Activated T-cell treated with anti-CD3 and anti-CD28 coated beads, Interleukin-2, amount 50 U/mL, for 48 hours (primary cell): ENCODE measurements at places on chromosomes 6 and 20.
A peak's percentile ranks its signal among the peaks of the same experiment; 100 is the strongest.

- no peak for DNase-seq
Observed at GRCh38 chr6:30614044-30614842, 2.8 kb downstream of the PPP1R10 start.

DNA sequence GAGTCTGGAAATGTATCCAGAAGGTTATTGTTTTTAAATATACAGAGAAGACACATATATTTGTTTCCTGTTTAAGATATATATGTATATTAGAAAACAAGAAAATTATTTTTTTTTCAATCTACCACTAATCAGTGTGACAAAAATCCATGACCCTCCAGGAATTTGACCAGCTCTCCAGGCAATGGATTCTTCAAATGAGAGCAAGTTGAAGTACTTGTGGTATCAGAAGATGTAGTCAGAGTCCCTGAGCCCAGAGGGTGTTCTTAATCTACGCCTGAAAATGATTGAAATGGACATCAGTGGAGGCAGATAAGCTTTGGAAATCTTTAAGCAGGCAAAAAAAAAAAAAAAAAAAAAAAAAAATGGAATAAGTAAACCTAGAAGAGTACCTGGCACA, 186.5 kb upstream of the QKI start:
- DNase-seq = no peak

DNA sequence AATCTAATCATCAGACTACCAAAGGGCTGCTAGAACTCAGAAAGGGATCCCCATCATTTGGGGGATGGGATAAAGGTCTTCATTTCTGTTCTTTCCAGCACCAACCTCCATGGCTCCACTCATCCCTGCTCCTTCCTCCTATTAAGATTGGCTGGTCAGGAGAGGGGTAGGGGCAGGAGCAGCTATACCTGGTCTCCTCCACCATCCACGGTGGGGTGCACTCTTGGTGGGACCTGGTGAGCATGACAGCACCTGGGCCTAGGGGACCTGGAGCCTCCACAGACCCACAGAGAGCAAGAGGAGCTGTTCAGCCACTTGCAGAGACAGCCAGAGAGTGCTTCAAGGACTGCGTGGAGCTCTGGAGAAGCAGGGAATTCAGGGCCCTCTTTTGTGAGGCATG, 6.1 kb upstream of the ULBP2 start:
- DNase-seq = peak; percentile 14

DNA sequence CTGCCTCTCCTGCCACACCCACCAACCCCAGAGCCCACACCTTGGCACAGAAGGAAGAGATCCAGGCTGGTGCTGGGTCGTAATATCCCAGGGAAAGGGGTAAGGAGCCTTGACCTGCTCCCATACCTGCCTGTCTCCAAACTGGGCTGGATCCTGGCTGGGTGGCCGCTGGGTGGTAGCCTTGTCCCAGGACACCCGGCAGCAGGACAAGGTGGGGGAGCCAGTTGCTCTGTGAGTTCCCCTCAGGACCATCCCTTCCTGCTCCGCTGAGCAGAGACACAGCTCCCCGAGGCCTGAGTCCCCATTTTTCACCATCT, 58.8 kb downstream of the UBE2V1 start:
- DNase-seq = no peak

DNA sequence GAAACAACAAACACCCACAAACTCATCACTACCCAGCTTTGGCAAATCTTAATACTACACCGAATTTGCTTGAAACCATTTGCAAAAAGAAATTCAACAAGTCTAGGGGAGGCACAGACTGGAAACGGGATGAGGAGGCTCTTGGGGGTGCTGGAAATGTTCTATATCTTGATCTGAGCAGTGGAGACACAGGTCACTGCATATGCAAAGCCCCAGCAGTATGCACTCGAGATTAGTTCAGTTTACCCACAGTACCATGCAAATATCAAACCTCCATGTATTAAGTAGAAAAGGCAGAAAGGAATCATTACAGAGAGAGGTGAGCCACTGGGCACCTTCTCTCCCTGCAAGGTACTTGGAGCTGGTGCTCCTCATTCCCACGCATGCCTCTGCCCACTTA, 75.9 kb downstream of the PREX1 start:
- no peak for DNase-seq

GRCh38 chr6:19297880-19298279, 539.3 kb upstream of the ID4 start:
- no peak for DNase-seq

DNA sequence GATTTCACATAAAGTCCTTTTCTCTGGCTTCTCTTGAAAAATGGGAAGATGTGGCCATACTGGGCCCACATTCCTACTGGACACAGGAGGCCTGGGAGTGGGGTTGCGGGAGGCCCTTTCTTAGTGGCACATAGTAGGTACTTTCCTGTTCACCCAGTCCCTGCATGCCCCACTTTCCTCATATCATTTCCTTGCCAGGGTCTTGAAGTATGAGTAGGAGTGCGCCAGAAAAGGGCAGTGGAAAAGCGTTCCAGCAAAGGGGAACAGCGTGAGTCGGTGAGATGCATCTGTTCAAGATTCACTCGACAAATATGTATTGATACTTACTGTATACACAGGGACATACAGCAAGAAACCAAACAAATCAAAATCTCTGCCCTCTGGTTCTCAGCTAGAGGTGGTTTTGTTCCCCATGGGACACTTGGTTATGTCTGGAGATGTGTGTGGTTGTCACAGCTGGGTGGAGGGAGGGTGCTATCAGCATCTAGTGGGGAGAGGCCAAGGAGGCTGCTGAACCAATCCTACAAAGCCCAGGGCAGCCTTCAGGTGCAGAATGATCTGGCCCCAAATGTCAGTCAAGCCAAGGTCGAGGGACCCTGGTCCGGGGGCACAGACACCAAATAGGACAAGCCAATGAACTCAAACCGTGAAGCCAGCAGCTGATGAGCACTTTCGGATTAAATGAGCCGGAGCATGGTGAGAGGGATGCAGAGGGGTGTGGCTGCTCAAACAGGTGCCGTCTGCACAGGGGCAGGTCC, 151.4 kb downstream of the CEBPB start:
- no peak for DNase-seq

DNA sequence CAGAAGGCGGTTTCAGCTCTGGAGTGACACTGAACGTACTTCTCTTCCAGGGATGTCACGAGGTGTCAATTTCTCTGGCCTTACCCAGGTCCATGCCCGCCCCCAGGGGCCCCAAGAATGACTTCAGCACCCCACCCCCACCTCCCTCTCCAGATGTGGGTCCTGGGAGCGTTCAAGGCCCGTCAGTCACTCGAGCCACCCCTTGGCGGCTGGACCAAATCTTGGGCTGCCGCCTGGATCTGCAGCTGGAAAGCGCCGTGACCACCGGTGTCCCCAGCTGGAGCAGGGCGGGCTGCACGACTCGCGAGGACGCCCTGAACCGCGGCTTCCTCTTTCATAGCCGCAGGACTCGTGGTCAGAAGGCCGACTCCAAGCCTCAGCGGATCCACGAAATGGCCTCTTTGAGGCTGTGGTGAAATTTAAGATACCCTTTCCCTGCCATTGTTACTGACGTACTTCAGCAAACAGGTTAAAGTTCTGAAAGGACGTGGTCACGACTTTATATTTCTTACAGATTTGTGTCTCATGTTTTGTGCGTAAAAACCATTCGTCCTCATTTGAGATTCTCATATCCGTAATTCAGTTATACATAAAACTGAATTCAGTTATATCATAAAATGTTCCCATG, 29.3 kb downstream of the TRIM38 start:
- peak; percentile 61 for DNase-seq

- DNase-seq = no peak
Observed at GRCh38 chr6:135850882-135851281, 619 bp upstream of the PDE7B start.

DNA sequence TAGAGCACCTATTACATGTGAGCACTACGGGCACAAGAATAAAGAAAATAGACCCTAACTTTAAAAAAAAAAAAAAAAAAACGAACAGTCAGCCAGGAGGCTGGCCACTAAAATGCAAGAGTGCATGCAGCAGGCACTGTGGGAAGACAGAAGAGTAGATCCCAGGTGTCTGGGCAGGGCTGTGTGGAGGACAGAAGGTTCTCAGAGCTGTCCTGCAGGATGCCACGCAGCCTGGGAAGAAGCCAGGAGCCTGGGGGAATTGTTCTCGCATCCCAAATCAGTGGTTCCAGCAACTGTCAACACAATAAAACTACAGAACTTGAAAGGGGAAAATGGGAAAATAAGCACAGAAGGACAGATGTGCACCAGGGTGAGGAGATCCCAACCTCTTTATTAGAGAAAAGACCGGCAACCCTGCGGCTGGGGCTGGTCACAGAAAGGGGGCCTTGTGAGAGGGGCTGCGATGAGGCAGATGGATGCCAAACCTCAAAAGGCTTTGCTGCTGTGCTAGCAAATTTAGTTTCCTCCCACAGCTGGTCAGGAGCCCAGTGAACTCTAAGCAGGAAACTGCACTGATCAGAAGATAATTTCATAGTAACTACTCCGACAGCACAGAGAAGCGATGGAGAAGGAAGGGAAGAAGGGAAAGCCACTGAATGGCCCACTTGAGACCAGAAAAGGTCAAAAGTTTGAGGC, 30.9 kb downstream of the MAP3K5 start:
- no peak for DNase-seq

- no peak for DNase-seq
Observed at GRCh38 chr20:44537993-44538392, 16.1 kb upstream of the SERINC3 start.

DNA sequence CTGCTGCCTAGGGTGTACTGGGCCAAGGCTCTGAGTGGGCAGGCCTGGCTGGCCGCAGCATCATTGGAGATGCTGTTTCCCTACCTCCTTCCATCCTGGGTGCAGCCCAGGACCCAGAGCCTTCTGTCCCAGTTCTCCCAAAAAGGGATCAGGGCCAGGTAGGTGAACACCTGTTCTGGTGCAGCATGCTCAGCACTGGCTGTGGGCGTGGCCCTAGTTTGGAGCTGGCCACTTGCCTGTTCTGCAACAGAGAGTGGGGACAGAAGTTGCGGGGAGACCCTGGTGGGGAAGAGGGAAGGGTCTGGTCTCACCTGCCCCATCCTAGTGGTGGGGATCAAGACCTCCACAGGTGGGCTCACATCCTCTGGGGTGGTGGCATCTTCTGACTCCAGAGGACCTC, 1.4 kb upstream of the ARMC12 start:
- no peak for DNase-seq

- no peak for DNase-seq
Observed at GRCh38 chr6:158688860-158689259, 39.0 kb downstream of the SYTL3 start.

- DNase-seq = no peak
Observed at GRCh38 chr6:89873721-89874120, 20.5 kb upstream of the GJA10 start.

- DNase-seq = no peak
Observed at GRCh38 chr6:90183587-90184333, 112.9 kb downstream of the BACH2 start.

DNA sequence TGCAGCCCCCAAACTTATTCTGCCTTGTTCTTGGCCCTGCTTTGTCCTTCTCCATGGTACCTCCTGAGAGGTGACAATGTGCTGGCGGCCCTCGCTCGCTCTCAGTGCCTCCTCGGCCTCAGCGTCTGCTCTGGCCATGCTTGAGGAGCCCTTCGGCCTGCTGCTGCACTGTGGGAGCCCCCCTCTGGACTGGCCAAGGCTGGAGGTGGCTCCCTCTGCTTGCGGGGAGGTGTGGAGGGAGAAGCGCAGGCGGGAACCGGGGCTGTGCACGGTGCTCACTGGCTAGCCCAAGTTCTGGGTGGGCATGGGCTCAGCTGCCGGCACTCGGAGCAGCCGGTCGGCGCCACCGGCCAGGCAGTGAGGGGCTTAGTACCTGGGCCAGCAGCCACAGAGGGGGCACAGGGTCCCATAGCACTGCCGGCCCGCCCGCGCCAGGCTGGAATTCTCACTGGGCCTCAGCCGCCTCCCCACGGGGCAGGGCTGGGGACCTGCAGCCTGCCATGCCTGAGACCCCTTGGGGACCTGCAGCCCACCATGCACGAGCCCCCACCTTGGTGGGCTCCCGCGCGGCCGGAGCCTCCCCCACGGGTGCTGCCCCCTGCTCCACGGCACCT, 55.9 kb upstream of the RALGAPA2 start:
- DNase-seq = no peak

DNA sequence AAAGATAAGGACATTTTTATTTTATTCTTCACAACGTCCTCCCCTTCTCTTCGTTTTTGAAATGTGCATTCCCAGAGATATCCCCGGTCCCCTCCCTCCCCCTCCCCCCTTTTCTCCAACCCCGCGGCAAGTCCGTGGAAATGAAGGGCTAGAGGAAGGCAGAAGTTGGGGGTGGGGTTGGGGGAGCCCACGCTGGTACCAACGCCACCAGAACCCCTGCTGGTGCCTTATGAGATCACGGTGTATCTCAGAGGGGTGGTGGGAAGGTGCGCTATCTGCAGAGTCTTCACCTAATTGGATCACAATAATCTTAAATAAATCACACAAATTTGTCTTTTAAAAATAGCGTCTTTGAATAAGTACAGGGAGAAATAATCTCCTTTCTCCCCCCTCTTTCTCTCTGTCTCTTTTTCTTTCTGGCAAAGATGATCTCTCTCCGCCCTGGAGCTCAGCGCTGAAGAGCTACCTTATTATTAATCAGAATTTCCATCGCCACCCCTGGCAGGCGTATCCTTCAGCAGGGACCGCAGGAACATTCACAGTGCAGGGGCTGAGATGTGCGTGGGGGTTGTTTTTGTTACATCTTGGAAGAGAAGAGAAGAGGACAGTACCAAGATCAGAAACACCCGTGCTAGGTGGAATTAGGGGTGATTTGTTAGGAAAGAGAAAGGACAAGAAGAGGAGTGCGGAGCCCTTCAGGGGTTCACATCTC, 915 bp downstream of the CLVS2 start:
- no peak for DNase-seq

GRCh38 chr20:61756966-61757677, 308.6 kb downstream of the TAF4 start:
- no peak for DNase-seq

DNA sequence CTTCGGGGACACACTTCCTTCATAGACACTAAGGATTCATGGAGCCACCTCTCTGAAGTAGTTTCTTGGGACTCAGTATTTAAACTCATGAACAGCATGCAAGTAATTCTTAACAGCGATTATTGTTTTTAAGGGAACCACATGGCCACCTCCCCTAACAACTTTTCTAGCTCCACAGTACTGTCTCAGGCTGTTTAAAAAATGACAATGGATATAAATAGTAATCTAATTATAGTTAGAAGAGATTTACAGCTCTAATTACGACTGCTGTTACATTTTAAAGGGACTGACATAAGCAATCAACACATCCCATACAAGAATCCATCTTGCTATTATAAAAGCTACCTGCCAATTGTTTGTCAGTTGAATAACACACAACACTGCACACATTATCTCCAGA, 72.1 kb upstream of the HDGFL1 start:
- no peak for DNase-seq
